ENCODE measurements at places on chromosomes 4 and X.

DNA sequence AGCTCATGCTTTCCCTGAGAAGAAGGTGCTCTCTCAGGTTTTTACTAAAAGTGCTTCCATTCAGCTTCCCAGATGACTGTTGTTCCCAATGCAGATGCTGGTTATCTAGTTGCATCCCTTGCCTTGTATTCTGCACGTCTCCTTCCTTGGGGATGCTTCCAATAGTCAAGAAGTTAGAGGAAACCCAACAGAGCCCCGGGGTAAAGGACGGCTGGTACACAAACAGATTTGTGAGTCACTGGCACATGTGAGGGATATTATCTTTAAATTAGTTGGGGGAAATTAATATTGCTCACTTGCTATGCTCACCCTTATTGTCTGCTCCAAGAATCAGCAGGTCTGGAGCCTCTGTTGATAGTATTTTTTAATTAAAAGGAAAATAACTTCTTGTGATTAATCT, 465.2 kb upstream of the BOD1L1 start:
- DNase-seq, result no peak

GRCh38 chr4:140296335-140297220, 76.9 kb upstream of the SCOC start:
- DNase-seq, result no peak

DNA sequence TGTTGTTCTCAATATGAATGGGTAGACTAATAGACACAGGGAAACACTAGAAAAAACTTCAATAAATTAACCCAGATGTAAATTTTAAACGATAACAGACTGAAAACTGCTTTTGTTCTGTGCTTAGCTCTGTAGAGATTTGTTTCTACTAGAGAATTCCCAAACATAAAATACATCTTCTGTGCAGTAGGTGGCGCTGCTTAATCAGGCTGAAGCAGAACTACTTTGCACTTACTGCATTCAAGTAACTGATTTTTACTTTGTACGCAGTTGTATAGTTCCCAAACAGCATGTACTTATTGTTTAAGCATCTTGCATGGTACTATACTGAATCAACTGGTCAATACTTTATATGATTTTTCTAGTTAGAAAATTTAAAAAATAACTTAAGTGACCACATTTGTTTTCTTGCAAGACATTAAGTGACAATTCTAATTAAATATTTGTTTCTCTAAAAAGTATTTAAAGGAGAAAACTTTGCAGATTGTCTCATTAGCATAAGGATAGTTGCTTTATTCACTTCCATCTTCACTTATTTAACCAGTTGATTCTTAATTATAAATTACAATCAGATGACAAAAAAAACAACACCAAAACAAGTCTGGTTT, 490.6 kb downstream of the IL15 start:
- peak; percentile 67 for DNase-seq

DNA sequence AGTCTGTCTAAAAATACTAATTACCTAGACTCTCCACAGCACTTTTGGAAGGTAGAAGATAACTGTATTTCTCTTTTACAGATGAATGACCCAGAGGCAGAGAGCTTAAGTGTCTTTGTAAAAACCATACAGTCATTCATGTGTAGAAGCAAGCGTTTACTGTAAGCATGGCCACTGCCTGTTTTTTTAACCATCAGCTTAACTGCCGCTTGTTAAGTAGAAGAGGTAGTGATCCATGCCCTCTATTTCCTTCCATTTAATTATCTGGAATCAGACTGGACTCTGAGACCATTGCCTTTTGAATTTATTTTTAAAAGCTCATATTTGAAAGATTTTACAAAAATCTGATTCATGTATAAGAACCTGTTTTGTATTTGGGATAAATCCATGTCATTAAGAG, 111.2 kb upstream of the TECRL start:
- no peak for DNase-seq

DNA sequence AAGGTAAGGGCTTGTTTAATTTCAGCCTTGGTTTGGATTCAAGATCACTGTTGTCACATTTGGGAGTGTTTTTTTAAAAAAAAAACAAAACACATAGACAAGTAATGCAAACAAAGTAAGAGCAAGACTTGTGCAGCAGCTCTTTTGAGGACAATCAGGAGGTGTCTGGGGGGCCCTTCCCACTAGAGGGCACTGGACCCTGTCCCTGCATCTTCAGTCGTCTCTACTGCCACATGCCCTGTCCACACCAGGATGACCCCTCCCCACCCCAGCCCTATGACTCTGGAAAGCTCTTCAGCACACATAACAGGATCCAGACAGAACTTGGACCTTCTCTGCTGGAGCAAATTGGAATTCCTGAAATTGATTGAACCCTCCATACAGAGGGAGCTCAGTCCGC, 71.0 kb downstream of the USP46 start:
- DNase-seq, result peak; percentile 12

- no peak for DNase-seq
Measured at GRCh38 chr4:2768124-2768523, 12.0 kb upstream of the TNIP2 start.

GRCh38 chr4:1830642-1831228, 25.2 kb downstream of the LETM1 start:
- DNase-seq, result no peak

DNA sequence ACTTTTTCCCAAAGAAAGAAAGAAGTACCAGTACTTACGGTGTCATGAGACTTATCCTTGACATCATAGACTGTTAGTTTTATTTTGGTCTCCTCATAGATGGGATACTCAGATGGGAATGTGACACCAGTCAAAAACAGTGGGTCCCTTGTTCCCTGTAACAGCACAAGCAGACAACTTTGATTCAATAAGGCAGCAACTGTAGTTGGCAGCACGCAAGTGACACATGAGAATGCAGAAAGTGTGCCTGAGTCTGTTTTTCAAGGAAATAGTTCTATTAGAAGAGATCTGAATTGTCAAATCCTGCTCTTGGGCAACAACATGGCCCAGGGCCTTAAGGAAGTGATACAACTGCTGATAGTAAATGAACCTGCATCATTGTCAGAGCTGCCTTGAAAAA, 443.2 kb downstream of the INPP4B start:
- DNase-seq, result no peak

Data from neural crest cell (in vitro differentiated cells).